RWPE2 (cell line): ENCODE measurements at places on chromosomes 2 and 18.

DNA sequence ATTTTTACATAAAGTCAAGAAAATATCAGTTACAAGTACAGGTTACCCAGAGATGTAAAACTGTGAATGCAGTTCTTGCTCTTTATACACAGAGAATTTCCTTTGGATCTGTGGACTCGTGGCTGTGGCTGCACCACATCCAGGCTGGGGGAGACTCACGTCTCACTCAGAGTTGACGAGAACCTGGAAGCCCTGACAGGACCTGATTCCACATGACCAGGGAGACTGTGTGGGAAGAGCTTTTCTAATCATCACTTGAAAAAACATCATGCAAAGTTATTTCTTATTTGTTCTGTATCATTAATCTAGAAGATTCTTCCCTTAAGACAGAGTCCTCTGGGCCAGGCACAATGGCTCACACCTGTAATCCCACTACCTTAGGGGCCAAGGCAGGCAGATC is 1159.0 kb downstream of the RPIA start:
- no peak for DNase-seq

GRCh38 chr2:168915441-168916330 is 14.6 kb downstream of the G6PC2 start:
- no peak for DNase-seq

DNA sequence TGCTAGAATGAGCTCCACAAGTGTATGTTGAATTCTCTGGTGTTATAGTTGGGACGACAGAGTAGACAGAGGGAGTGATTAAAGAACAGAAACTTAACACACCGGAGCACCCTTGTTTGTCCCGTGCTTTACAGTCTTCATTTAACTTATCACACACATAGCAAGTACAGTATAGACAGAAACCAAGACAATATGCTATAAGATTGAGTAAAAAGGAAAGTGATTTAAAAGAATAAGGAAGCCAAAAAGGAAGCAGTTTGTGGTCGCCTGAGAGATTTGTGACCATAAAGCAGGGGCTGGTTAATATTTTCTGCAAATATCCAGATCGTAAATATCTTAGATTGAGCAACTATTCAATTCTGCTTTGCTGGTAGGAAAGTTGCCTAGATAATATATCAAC is 1128.4 kb downstream of the TSN start:
- DNase-seq, result no peak

DNA sequence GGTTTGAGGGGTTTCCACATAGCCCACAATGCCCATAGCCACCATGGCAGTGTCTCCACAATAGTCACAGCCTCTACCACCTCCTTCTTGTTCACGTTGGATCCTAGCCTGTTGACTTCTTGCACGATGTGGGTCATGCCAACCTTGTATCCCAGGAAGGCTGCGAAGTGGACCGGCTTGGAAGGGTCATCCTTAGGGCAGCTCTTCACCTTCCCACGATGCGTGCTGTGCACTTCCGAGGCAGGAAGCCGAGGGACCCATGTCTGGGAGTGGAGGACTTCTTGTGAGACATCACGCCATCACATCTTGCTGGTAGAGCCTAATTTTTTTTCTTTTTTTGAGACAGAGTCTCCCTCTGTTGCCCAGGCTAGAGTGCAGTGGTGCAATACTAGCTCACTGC is 144.6 kb upstream of the ASB18 start:
- no peak for DNase-seq

DNA sequence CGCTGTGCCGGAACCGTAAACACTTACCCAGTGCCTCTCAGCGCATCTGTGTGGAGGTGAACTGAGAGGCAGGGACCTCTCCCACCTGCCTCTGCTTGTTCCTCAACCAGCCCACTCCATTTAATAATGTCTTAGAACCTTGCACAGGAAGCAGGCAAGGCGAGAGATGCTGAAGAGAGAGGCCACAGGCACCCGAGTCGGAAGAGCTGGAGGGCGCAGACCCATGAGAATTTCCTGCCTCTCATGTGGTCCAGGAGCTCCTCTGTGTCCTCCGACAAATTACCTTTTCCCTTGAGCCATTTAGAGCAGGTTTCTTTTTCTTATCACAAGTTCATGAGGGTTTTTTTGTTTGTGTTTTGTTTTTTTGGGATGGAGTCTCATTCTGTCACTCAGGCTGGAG is 4.9 kb upstream of the RFX8 start:
- DNase-seq, result no peak

- no peak for DNase-seq
These were observed 19.8 kb downstream of the THOC1 start for GRCh38 chr18:248053-248452.

GRCh38 chr2:108369153-108369552 is 8.6 kb upstream of the SULT1C4 start:
- no peak for DNase-seq

GRCh38 chr2:141020346-141020745 is 1110.5 kb downstream of the LRP1B start:
- DNase-seq, result no peak

GRCh38 chr2:79219383-79219988 is 59.9 kb upstream of the REG3A start:
- no peak for DNase-seq

GRCh38 chr2:11674983-11675382 is 5.0 kb upstream of the NTSR2 start:
- DNase-seq, result no peak

DNA sequence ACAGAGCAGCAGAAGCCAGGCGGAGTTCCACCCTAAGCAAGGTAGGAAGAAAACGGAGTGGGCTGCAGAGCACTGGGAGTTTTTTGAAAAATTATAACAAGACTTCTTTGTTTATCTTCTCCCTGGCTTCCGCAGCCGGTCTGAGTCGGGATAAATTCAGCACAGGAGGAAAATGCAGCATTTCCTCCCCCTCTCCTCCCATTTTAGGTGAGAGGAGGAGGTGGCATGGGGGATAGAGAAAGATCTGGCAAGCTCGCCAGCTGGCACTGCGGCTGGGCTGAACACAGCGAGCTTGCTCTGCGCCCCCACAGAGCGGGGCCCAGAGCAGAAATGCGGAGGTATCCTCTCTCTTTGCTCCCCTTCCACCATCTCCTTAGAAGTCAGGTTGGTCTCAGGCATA is 17.7 kb upstream of the CHRNA1 start:
- no peak for DNase-seq

GRCh38 chr2:33354981-33355380 is 121.5 kb upstream of the RASGRP3 start:
- DNase-seq, result no peak

DNA sequence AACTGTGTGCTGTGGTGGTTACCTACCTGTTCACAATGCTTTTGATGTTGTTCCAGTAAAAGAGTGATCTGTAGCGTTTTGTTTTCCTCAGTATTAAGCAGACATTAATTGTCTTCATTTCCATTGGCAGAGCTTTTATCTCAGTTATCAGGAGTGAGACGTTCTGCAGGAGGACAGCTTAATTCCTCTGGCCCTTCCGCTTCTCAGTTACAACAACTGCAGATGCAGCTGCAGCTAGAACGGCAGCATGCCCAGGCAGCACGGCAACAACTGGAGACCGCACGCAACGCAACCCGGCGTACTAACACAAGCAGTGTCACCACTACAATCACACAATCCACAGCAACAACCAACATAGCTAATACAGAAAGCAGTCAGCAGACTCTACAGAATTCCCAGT is 78.3 kb downstream of the KCMF1 start:
- DNase-seq, result no peak

DNA sequence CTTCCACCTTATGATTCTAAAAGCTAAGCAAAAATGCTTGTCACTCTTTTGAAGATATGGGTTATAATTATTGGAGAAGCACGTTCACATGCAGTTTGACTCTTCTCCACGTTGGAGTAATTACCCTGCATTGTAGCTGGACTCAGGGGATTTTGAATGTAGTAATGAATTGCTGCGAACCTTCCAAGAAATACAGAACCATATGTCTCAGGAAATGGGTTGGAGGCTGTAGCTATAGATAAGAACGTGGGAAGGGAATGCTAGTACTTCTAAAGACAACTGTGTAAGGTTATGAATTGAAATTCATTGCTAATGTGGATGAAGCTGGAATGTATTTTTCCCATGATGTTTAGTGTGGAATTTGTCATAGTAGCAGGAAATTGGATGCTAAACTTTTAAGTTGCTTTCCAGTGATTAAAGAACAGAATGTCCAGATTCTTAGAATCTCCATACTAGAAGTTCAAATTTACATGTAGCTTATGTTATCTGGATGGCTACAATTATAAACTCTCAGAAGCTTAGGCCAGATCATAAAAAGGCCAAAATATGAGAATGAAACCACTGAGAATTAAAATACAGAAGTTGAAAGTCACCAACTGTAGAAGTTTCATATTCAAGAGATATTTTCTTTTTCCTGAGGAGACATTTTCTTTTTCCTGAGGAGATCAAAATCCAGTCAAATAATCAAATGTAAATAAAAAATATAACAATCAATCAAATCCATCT is 27.3 kb upstream of the SPOPL start:
- no peak for DNase-seq

GRCh38 chr18:74528478-74528877 is 5.8 kb upstream of the CNDP1 start:
- DNase-seq, result no peak

- DNase-seq, result no peak
These were observed 159.9 kb downstream of the LOXHD1 start for GRCh38 chr18:46497129-46497528.

DNA sequence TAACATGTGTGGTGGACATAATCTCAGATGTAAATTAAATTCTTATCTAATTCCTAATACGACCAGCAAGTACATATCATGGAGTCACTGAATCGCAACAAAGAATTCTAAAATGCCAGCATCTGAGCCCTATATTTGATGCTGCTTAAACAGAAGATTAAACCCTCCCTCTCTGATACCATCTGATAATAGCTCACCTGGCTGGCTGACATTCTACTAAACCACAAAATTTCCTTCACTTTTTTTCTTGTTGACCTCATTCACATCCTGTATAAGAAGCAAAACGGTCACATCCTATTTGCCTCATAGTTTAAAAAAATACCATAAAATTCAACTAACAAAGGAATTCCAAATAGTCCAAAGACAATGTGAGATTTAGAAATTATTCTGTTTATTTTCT is 371.6 kb upstream of the SLC8A1 start:
- DNase-seq, result no peak

DNA sequence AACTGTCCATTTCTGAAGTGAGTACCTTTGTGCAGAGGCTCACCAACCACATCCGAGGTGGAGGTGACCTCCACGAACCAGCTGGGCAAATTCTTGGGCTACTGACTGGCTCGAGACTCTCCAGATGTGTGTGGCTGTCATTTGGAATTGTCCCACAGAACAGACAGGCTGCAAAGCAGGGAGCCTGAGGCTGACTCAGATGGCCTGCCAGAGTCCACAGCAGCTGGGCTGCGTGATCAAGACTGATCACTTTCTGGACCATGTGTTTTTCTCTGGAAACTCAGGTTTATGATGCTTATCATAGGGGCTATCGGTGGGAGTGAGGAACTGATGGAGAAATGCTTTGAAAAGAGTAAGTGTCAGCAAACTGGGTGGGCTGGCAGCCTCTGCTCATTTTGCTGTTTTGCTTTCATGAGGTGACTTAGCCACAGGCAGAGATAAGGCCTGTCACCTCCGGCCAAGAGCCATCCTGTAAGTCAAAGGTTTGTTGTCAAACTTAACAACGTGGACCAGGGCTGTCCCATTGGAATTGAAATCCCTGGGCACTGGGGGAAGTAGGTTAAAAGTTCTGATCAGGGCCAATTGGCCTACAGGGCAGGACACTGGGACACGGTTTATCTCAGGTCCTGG is 120.4 kb downstream of the LIPG start:
- no peak for DNase-seq

DNA sequence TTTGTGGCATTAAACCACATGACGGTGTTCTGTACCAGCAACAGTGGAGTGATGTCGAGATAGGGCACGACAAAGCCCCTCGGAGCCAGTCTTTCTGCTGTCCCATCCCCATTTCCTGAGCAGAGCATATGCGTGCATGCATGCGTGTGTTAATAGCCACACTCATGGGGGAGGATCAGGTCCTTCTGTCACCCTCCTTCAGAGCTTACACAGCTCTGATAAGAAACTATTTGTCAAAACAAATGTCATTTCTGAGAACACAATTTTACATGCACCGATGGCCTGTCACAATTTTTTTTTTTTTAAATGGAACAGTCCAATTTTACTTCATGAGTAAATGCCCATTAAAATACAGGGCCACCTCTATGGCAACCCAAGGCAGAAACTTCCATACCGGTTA is 95.9 kb upstream of the ZBTB14 start:
- DNase-seq, result no peak

DNA sequence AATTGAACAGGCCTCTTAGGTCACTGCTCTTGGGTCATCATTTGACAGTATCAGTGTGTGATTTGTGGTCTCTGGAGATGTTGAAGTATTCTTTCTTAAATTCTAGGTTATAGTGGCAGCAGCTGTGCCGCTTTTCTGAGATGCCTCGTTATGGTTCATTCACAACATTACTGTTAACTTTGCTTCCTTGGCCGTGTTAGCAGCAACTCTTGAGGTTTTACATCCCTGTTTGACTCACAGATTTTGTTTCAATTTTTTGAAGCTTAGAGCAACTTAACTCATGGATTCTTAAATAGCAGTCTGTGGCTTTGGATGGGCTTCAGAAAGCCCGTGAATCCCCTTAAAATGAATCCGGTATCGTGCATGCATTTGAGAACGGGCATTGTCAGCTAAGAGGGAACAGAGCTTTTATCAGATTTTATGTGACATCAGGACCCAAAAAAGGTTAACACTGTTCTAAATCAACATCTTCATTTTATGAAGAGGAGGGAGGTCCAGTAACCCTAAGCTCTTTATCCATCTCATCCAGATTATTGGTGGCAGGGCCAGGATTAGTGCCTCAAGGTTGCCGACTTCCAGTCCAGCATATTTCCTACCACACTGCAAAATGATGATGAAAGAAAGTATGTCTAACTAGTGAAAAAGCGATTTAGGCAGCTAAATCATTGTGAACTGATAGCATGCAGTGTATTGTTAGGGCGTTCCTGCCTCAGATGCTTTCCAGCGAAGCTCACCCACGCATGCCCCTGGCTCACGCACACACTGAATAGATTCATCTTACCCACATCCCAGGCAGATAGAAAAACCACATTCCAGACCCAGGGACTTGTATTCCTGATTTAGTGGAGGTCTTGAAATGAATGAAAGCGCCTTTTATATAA is 5.1 kb downstream of the TRIB2 start:
- no peak for DNase-seq

- no peak for DNase-seq
These were observed 23.8 kb upstream of the ATOH8 start for GRCh38 chr2:85729825-85730510.

- no peak for DNase-seq
These were observed 36.4 kb downstream of the COL5A2 start for GRCh38 chr2:189142893-189143759.

GRCh38 chr2:167264380-167264779 is 376.1 kb downstream of the XIRP2 start:
- no peak for DNase-seq

GRCh38 chr2:196544906-196545433 is 94.5 kb upstream of the CCDC150 start:
- DNase-seq, result no peak

GRCh38 chr18:63266888-63267790 is 52.4 kb downstream of the BCL2 start:
- DNase-seq, result no peak
